Mesothelial cell of epicardium (in vitro differentiated cells): ENCODE measurements at places on chromosomes 3 and 15. TPM values are rescaled to one million over a fixed set of nuclear protein-coding genes. Genes with fewer than 3 reads are reported as not detected.
A peak's percentile ranks its signal among the peaks of the same experiment; 100 is the strongest.

GRCh38 chr3:8154617-8155016 is 347.0 kb upstream of the LMCD1 start:
- H3K27me3 ChIP-seq: peaks cover 11% of the 10 kb centered on the region
- H3K27ac ChIP-seq: no peak overlapping the region
- no peak for DNase-seq
- H3K36me3 ChIP-seq: no peaks in the 10 kb centered on the region
- H3K4me3 ChIP-seq: no peak overlapping the region
- no peaks in the 10 kb centered on the region for H3K4me1 ChIP-seq

GRCh38 chr3:152472672-152472954 is 203.9 kb downstream of the MBNL1 start:
- no peak overlapping the region for H3K27ac ChIP-seq
- H3K4me1 ChIP-seq: peaks cover 4% of the 10 kb centered on the region
- peaks cover 2% of the 10 kb centered on the region for H3K27me3 ChIP-seq
- no peak overlapping the region for H3K4me3 ChIP-seq
- no peak for DNase-seq
- no peaks in the 10 kb centered on the region for H3K36me3 ChIP-seq

DNA sequence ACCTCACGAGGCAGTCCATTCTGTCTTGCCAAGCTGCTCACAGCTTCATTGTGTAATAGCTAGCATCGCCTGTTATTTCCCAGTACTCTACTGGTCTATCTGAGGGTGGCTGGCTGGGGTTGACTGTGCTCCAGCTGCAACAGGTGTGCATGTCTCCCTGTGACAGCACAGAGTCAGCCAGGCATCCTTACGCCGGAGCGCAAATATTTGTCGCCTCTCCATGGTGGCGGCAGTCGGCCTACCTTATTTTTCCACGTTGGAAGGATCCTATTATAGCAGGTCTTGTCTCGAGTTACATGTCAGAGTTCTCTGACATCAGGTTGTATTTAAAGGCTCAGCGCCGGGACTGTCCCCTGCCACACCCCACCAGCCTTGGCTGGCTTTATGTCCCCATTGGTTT is 307.1 kb downstream of the TLE3 start:
- no peaks in the 10 kb centered on the region for H3K36me3 ChIP-seq
- peaks cover 18% of the 10 kb centered on the region for H3K4me1 ChIP-seq
- H3K27me3 ChIP-seq: peaks cover 1% of the 10 kb centered on the region

DNA sequence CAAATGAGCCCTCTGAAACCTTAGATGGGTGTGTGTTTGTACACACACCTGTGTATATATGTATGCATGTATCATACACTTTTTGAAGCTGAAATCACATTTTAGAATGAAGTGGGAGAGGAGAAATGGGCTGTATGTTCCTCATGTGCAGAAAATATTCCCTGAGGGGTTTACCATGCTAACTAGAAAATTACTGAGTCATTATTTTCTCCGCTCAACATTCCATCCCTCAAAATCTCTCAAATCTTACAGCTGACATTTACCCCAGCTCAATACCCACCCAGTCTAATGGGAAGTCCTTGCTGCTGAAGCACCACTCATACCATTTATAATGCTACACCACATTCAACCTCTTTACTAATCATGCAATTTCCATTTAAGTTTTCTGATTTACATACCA is 138.6 kb downstream of the P2RY1 start:
- H3K36me3 ChIP-seq: no peaks in the 10 kb centered on the region
- no peak overlapping the region for H3K27ac ChIP-seq
- no peak for DNase-seq
- H3K27me3 ChIP-seq: no peaks in the 10 kb centered on the region
- no peak overlapping the region for H3K4me3 ChIP-seq

DNA sequence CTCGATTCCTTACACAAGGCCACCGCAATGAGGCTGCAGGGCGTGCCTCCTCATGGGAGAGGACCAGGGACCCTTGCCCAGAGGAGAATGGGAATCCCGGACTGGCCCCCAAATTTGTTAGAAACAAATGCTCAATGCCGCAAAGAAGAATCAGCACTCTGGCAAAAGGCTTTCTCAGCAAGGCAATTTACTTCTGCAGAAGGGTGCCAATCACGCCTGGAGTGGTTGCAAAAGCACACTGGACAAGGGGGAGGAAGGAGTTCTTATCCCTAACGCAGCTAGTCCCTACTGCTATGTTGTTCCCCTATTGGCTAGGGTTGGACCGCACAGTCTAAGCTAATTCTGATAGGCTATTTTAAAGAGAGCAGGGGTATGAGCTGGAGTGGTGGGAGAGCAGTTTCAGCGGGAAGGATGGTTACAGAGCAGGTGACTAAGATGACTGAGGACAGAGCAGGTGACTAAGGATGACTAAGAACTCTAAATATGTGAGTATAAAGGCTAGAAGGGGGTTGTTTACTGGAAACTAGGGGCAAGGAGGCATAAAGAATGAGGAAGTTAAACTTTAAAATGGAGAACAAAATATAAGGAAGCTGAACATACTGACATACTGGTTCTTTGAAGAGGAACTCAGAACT is 48.5 kb downstream of the KATNBL1 start:
- H3K36me3 ChIP-seq: peaks cover 71% of the 10 kb centered on the region
- H3K4me1 ChIP-seq: no peaks in the 10 kb centered on the region
- no peaks in the 10 kb centered on the region for H3K27me3 ChIP-seq
- no peak for DNase-seq

DNA sequence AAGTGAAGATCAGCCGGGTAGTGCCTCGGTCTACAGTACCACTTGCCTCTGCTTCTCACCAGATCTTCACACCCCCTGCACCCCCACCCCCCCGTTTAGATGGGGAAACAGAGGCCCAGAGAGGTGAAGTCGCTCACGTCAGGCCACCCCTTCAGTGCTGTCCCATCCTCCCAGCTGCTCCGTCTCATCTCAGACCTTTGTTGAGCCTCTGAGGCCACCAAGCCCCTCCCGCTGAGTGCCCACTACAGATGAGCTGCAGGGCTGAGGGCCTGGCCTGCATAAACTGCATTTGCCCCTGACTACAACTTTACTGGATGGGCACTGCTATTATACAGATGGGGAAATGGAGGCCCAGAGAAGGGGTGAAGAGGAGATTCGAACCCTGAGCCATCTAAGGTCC is 35.8 kb downstream of the ADAMTS7 start:
- H3K4me3 ChIP-seq: no peak overlapping the region
- no peak for DNase-seq
- H3K27ac ChIP-seq: no peak overlapping the region
- no peaks in the 10 kb centered on the region for H3K27me3 ChIP-seq
- peaks cover 15% of the 10 kb centered on the region for H3K36me3 ChIP-seq

- no peak overlapping the region for H3K4me3 ChIP-seq
- DNase-seq: no peak
- no peak overlapping the region for H3K27ac ChIP-seq
- no peaks in the 10 kb centered on the region for H3K36me3 ChIP-seq
- peaks cover 27% of the 10 kb centered on the region for H3K27me3 ChIP-seq
Observed at GRCh38 chr15:70440416-70441138, 322.8 kb downstream of the UACA start.

DNA sequence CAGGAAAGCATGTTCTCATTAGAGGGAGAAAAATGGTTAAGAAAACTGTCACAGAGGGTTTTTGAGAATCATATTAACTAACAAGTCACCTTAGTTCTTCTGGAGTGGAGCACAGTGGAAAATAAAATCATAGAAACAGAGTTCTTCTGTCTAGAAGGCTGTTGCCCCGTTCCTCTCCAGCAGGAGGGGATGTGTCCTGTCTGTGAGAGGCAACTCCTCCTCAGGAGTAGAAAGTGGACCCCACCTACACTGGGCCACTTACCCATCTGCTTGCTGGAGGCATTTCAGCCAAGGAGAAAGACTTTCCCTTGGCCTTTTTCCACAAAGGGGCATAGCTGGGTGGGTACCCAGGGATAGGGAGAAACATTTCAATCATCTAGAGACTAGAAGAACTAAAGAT is 106.6 kb downstream of the SSR3 start:
- no peak overlapping the region for H3K27ac ChIP-seq
- no peak for DNase-seq
- no peak overlapping the region for H3K4me3 ChIP-seq
- H3K4me1 ChIP-seq: no peaks in the 10 kb centered on the region

GRCh38 chr3:134249296-134249841 is 1.3 kb downstream of the RYK start:
- peak overlapping the region; percentile 77 for H3K4me3 ChIP-seq
- DNase-seq: no peak
- no peaks in the 10 kb centered on the region for H3K27me3 ChIP-seq
- peaks cover 2% of the 10 kb centered on the region for H3K36me3 ChIP-seq

DNA sequence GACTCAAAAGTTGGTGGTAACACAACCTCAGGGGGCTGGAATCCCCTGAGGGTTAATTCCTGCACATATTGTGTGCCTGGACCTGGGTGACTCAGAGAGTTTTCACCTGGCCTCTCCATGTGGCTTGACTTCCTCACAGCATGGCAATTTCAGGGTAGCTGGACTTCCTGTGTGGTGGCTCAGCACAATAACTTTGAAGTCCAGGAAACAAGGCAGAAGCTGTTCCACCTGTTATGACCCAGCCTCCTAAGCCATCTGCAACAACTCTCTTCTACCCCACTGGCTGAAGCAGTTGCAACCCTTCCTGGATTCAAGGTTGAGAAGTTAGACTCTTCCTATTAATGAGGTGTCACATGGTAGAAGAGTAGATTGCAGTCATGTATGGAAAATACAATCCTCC is 58.4 kb downstream of the EDEM1 start:
- H3K4me3 ChIP-seq: no peak overlapping the region
- H3K36me3 ChIP-seq: no peaks in the 10 kb centered on the region
- H3K4me1 ChIP-seq: peaks cover 9% of the 10 kb centered on the region
- no peaks in the 10 kb centered on the region for H3K27me3 ChIP-seq
- no peak overlapping the region for H3K27ac ChIP-seq
- no peak for DNase-seq

DNA sequence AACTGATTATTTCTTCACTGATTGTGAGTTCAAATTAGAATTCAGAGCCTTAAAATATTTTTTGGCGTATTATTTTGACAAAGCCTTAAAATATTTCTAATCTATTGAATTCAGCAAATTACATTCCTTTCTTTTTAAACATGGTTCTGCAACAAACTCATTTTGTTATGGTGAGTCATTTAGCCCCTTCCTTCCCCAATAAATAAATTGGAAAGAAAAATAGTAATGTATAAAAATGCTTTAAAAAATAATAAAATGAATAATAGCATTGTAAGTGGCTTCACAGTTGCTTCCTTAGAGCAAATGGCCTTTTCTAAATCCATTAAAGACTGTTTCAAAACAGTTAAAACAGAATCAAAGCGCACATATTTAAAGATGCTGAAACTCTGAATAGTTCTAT is 12.1 kb downstream of the CSNK1G1 start:
- H3K27me3 ChIP-seq: no peaks in the 10 kb centered on the region
- H3K4me1 ChIP-seq: peaks cover 15% of the 10 kb centered on the region
- H3K27ac ChIP-seq: no peak overlapping the region
- no peak overlapping the region for H3K4me3 ChIP-seq
- peaks cover 8% of the 10 kb centered on the region for H3K36me3 ChIP-seq
- DNase-seq: no peak

GRCh38 chr3:129352650-129353588 is 74.2 kb downstream of the HMCES start:
- H3K27me3 ChIP-seq: no peaks in the 10 kb centered on the region
- no peaks in the 10 kb centered on the region for H3K36me3 ChIP-seq
- DNase-seq: no peak
- no peak overlapping the region for H3K4me3 ChIP-seq
- peaks cover 10% of the 10 kb centered on the region for H3K4me1 ChIP-seq

GRCh38 chr15:82114660-82115059 is 68.8 kb upstream of the MEX3B start:
- no peak overlapping the region for H3K4me3 ChIP-seq
- H3K27ac ChIP-seq: no peak overlapping the region
- H3K27me3 ChIP-seq: no peaks in the 10 kb centered on the region
- H3K4me1 ChIP-seq: peaks cover 5% of the 10 kb centered on the region
- DNase-seq: no peak
- H3K36me3 ChIP-seq: peaks cover 8% of the 10 kb centered on the region

- H3K27ac ChIP-seq: no peak overlapping the region
- DNase-seq: no peak
- peaks cover under 1% of the 10 kb centered on the region for H3K36me3 ChIP-seq
Observed at GRCh38 chr15:33746203-33746602, 222.1 kb upstream of the CHRM5 start.

DNA sequence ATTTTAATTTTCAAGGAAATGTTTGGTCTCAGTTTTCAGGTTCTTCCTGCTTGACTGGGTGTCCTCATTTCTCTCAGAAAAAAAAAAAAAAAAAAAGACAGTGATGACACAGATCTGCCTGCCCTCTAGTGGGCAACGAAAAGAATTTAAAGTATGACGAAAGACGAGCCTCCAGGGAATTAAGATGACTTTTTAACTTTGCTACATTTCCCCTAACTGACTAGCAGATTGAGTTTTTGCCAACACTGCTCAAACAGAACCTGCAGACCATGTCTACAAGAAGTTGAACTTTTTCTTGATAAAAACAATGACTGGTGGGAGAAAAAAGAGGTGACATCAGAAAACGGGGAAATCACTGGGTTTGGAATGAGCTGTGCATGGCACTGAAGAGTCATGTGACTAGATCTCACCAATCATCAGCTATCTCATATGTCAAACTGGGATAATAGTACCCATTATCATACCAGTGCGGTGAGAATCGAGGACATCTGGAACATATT is 40.8 kb downstream of the EOMES start:
- peaks cover 10% of the 10 kb centered on the region for H3K4me1 ChIP-seq
- peak overlapping the region; percentile 57 for H3K4me3 ChIP-seq
- H3K36me3 ChIP-seq: no peaks in the 10 kb centered on the region
- no peaks in the 10 kb centered on the region for H3K27me3 ChIP-seq
- H3K27ac ChIP-seq: peak overlapping the region; percentile 95

- H3K4me3 ChIP-seq: no peak overlapping the region
- no peaks in the 10 kb centered on the region for H3K36me3 ChIP-seq
- no peak overlapping the region for H3K27ac ChIP-seq
- DNase-seq: no peak
Observed at GRCh38 chr15:78272316-78272715, 8.0 kb downstream of the DNAJA4 start.

DNA sequence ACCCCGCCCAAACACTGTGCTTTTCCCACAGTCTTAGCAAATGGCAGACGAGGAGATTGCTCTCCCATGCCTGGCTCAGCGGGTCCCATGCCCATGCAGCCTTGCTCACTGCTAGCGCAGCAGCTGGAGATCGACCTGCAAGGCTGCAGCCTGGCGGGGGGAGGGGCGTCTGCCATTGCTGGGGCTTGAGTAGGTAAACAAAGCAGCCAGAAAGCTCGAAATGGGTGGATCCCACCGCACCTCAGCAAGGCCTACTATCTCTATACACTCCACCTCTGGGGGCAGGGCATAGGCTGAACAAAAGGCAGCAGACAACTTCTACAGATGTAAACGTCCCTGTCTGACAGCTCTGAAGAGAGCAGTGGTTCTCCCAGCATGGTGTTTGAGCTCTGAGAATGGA is 27.2 kb upstream of the WDR5B start:
- H3K27ac ChIP-seq: peak overlapping the region; percentile 60
- DNase-seq: no peak
- H3K36me3 ChIP-seq: peaks cover 83% of the 10 kb centered on the region
- no peaks in the 10 kb centered on the region for H3K27me3 ChIP-seq
- no peak overlapping the region for H3K4me3 ChIP-seq
- H3K4me1 ChIP-seq: no peaks in the 10 kb centered on the region

GRCh38 chr3:146339349-146339748 is 88.4 kb upstream of the PLSCR4 start:
- no peaks in the 10 kb centered on the region for H3K36me3 ChIP-seq
- no peak for DNase-seq
- H3K27me3 ChIP-seq: no peaks in the 10 kb centered on the region
- no peak overlapping the region for H3K4me3 ChIP-seq
- no peak overlapping the region for H3K27ac ChIP-seq
- peaks cover 3% of the 10 kb centered on the region for H3K4me1 ChIP-seq

Gene ARHGAP31
- 9.1 to 9.7 TPM (median 9.2 TPM) in 3 replicates for total RNA-seq

Gene PPM1L
- total RNA-seq: 10.6 to 12.1 TPM (median 10.8 TPM) in 3 replicates

Gene ILDR1
- total RNA-seq: 3.4 to 4.1 TPM (median 4.1 TPM) in 3 replicates

Gene WDR49
- 0.40 to 0.55 TPM (median 0.47 TPM) in 3 replicates for total RNA-seq

Gene BCHE
- total RNA-seq: 3.8 to 6.4 TPM (median 4.6 TPM) in 3 replicates

Gene BUB1B
- total RNA-seq: 29.0 to 38.2 TPM (median 35.5 TPM) in 3 replicates

Gene COL8A1
- total RNA-seq: 0.61 to 1.1 TPM (median 0.95 TPM) in 3 replicates
